Stromal cell of bone marrow (primary cell): ENCODE measurements at places on chromosomes 5 and 9.

DNA sequence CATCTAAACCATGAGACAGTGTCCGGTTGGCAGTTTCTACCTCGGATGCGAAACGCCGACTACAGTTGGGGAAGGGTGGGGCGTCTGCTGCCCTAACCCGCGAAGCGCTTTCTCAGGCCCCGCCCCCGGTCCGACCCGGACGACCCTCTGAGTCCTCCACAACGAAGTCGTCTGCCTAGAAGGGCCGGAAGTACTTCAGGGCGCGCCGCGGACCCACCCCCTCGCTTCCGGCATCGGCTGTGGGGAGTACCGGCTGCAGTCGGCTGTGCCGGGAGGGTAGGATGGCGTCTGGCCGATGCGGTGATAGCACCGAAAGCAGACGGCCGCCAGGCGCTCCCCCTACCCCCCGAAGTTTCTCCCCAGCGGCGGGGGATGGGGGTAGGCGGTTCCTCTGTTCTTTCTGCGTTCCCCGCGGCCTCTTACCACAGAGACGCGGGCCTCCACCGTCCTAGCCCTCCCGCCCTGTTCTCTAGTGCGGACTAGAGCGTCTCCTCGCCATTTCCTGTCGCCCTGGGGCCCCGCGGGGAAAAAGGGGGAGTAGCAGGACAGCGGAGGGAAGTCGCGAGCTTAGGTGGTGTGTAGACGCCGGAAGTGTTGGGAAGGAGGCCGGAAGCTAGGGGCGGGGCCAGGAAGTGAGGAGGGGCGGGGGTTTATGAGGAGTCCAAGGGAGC, at the start of gene TRIM41:
Gene TRIM41, plus strand, starts transcription at position 224 of the 671 bp plus-strand sequence. CDS start 719 bp downstream, outside the sequence.
- peak; percentile 96 for DNase-seq

- no peak for DNase-seq
These were observed 301.1 kb upstream of the PTGER4 start for GRCh38 chr5:40378396-40379177.

DNA sequence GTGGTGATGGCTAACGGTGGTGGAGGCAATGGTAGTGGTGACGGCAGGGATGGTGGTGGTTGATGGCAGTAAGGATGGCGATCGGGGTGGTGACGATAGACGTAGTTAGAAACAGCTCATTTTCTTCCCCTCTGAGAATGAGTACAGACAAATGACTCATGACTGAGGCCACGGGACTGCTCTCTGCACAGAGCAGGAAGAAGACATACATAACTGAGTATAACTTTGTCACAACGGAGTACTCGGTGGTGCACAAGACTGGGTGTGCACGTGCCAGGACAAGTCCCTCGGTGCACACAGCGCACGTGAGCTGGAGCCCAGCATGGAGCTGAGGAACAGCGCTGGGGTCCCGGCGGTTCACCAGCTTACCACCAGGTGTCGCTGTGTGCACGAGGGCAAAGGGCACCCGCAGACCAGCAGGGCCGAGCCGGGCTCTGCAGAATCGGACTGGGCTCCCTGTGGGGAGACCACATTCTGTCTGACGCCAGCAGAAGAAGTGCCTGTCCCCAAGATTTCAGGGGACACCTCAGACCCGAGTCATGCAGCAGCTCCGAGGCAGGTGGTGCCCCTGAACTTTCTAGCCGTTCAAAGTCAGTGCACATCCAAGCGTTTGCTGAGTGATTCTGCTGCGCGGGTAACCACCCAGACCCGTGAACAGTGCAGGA, 188.6 kb downstream of the FSTL4 start:
- peak; percentile 23 for DNase-seq

- DNase-seq = no peak
These were observed 315.1 kb downstream of the CCDC171 start for GRCh38 chr9:15867988-15868387.

DNA sequence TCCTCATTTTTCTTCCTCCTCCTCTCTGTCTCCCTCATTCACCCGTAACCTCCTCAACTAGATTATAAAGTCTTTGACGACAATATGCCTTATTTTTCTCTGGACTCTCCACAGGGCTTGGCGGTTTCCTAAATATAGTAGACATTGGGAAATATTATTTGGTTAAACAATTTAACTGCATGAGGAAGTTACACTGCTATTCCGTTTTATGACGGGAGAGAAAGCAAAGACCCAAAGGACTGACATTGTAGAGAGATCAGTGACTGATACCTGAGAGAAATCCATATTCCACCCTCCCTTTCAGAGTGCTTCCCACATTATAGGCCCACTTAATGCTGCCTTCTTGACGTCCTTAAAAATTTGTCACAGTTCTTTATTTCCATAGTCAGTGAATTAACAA, 51.2 kb downstream of the GDA start:
- no peak for DNase-seq

DNA sequence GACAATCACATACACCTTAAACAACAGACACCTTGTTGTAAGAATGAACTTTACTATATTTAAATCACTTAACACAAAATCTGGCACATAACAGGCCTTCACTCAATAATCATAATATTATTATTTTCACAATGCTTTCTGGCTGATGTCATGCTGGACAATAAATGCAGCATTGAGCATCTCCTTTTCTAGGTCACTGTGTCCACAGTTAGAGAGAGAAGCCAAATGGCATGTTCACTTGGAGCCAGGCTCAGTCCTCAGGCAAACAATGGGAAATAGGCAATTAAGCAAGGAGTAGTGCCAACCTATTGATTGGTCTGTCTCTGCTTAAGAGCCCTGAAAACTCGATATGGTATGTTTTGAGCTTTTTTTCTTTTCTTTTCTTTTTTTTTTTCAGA, 50.6 kb upstream of the KLF4 start:
- DNase-seq = no peak

DNA sequence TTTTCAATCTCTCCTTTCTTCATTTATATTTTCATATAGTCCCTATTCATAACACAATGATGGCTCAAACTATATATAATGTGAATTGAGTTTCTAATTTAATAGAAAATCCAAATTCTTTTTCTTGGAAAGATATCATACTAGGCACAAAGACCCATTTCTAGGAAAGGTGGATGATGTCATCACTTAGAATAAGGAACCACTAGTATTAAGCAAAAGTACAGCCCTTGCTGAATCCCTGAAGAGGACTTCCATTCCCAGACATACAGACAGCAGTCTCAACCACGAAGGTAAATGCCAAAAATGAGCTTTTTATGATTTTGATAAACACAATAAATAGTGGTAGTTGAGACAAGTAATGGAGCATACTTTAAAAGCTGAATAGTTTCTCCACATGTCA, 210.0 kb downstream of the FBN2 start:
- no peak for DNase-seq

DNA sequence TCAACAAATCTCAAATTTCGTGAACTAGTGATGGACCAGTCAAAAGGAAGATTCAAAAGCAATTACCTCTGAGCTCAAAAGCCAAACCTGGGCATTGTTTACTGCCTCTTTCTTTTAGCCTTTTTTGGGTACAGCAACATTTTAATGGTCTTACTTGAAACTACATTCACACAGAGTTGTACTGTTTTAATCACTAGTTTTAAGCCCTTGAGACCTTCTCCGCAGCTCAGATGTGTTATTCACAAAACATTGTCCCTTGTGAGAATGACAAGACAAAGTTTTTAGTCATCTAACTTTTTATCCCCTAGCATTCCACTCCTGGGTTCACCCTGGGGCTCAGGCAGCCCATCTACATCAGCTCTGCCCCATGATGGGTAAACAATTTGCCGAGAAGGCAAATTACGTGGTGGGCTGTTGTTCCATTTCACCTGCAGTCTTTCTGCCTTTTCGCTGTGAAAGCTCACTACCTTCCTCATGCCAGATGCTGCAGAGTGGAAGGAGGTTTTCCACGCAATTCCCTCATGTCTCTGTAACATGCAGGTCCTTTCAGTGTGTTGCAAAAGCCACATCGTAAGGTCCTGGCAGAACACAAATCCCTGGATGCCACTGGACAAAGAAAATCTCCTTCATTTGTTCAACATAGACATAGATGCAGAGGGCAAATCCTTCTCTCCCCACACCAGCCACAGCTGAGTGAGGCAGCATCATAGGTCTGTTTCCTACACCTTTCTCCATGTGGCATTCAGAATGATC, 175.7 kb downstream of the EBF1 start:
- no peak for DNase-seq

GRCh38 chr9:35658137-35658967, at the start of gene CCDC107:
Gene CCDC107, plus strand, starts transcription at chr9:35658292. Its CDS starts 88 bp downstream, at chr9:35658380.
- DNase-seq = no peak
